ENCODE measurements at places on chromosomes 5 and 9.
A peak's percentile ranks its signal among the peaks of the same experiment; 100 is the strongest.

- no peak for DNase-seq
Measured at GRCh38 chr5:59222687-59223511, 640.0 kb downstream of the RAB3C start.

GRCh38 chr5:60453186-60453976, 246.6 kb downstream of the DEPDC1B start:
- DNase-seq, result no peak

DNA sequence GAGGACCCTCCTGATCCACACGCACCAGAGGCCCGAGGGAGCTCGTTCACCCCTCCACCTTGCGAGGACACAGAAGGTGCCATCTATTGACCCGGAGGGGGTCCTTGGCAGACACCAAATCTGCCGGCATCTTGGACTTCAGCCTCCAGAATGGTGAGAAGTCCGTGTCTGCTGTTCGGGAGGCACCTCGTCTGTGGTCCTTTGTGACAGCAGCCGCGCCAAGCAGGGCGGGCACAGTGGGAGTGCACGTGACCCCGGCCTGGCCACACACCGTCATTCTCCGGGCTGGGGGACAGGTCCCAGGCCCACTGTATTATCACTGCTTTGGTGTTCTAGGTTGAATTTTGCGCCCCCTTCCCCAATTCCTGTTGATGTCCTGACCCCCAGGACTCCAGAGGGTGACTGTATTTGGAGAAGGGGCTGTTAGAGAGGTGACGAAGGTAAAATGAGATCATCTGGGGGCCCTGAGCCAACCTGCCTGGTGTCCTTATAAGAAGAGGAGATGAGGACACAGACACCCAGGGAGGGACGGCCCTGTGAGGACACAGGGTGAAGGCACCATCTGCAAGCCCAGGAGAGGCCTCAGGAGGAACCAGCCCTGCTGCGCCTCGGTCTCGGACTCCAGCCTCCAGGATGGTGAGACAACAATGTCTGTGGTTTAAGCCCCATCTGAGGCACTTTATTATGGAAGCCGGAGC, 15.7 kb downstream of the LPCAT1 start:
- peak; percentile 0 for DNase-seq

- no peak for DNase-seq
Measured at GRCh38 chr5:178762391-178762790, 31.9 kb upstream of the ZNF354A start.

GRCh38 chr5:5332287-5332686, 90.2 kb upstream of the ICE1 start:
- no peak for DNase-seq

DNA sequence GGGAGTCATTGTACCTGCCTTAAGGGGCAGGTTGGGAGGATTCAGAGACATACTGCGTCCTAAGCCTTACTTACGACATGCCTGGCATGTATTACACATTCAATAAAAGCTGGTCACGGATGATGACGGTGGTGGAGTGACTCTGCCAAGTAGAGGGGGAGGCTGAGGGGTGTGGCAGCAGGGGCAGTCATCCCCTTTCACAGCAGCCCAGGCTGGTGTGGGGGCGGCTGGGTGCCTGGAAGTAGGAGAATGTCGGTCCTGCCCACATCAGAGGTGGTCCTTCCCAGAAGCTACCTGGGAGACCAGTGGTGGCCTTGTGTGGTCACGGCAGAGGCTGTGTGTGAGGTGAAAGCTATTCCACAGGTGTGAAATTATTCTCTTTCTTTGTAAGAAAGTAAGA, 8.9 kb downstream of the ZBTB34 start:
- DNase-seq, result no peak

- DNase-seq, result no peak
Measured at GRCh38 chr5:7888901-7889300, 20.0 kb downstream of the MTRR start.

DNA sequence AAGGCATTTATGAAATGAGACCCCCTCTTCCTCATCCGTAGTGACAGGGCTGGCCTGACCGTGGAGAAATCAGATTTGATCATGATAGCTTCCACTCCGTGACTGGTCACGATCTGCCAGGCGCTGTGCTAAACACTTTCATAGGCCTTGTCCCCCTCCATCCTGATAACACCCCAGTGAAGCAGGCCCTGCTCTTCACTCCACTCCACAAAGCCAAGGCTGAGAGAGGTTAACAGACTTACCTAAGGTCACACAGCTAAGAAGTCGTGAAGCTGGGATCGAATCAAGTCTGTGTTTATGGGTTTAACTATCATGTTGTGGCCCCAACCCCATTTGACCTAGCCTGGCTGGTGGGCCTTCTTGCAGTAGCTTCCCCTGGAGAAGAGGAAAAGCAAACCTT, 53.3 kb upstream of the IL17B start:
- no peak for DNase-seq

DNA sequence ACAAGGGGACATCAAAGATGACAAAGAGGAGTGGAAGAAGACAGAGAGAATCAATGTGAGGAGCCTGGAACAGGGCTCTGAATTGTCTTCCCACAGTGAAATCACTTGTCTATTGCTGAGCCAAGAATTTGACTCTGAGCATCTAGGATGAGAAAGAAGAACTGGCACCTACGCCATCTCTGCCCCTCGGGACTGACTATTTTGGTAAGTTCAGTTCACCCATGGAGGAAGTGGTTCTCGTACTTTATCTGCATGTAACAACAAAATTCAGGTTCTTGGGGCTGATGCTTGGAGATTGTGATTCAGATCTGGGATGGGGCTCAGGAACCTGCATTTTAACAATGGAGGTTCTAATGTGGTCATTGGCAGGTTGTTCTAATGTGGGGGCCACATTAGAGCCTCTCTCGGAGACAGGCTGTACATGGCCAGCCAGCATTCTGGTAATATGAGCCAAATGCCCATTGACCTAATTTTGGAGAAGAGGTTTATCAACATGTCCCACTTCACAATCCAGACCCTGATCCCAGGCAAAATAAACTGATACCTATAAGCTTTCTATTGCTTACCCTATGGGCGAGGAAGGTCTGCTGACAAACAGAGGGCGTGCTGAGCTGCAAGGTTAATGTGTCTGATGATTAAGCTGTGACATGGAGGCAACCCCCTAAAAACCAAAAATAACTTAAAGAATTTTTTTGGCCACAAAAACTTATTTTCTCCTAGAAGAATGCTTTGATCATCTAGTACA, 2.7 kb upstream of the IL12B start:
- no peak for DNase-seq

GRCh38 chr9:112751056-112751795, 666 bp downstream of the SNX30 start:
- peak; percentile 33 for DNase-seq

DNA sequence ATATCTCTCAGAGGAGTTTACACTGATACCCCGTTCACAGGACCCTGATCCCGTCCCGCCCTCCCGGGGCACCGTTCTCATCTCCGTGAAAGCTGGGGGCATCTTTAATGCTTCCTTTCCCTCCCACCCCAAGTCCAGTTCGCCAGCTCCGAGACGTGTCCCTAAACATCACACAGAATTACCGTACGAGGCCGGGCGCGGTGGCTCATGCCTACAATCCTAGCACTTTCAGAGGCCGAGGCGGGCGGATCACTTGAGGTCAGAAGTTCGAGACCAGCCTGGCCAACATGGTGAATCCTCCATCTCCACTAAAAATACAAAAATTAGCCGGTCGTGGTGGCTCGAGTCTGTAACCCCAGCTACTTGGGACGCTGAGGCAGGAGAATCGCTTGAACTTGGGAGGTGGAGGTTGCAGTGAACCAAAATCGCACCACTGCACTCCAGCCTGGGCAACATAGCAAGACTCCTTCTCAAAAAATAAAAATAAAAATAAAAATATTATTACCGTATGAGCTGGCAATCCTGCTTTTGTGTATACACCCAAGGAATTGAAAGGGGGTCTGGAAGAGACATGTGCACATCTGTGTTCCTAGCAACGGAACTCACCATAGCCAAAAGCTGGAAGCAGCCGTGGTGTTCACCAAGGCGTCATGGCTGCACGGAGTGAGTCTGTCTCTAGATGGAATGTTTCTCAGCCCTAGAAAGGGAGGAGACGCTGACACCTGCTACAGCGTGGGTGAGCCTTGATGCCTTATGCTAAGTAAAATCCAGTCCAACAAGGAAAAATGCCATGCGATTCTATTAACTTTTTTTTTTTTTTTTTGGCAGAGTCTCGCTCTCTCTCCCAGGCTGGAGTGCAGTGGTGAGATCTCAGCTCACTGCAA, 1.2 kb upstream of the ABO start:
- DNase-seq, result no peak

GRCh38 chr9:106334081-106334480, 528.9 kb upstream of the ZNF462 start:
- DNase-seq, result no peak

DNA sequence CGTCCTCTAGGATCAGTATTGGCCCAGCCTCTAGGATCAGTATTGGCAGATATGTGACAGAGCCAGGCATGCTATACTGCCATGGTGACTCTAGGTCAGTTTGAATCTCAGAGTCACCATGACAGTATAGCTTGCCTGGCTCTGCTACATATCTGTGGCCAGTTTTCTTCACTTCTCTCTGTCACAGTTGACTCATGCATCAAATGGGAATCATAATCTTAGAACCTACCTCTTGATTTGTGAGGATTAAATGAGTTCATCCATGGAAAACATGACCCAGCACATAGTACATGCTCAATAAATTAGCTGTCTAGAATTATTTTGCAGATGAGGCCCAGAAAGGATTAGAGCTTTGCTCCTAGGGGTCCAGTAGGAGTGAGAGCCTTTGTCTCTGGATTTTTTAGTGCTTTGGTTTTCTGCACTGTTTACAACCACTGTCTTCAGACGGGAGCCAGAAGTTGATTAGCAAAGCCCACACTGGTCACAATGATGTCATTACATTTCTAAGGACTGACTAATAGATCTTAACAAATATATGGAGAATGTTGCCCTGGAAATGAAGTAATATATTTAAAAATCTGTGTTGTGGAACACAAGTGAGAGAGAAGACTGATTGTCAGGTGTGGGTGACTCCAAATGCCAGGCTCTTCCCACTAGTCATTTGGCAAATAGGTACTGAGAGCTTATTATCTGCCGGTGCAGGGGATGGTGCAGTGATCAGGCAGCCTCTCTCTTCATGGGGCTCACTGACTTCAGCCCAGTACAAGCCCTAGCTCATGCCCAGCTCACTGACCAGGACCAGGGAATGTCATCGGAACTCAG, 76.0 kb downstream of the COL15A1 start:
- DNase-seq, result no peak

- DNase-seq, result no peak
Measured at GRCh38 chr5:170748951-170749471, 34.5 kb upstream of the GABRP start.

- DNase-seq, result no peak
Measured at GRCh38 chr9:2198956-2199635, 183.9 kb downstream of the SMARCA2 start.

- peak; percentile 31 for DNase-seq
Measured at GRCh38 chr9:100595391-100596199, 17.7 kb downstream of the CAVIN4 start.

- no peak for DNase-seq
Measured at GRCh38 chr5:56158331-56158960, 74.7 kb downstream of the ANKRD55 start.

DNA sequence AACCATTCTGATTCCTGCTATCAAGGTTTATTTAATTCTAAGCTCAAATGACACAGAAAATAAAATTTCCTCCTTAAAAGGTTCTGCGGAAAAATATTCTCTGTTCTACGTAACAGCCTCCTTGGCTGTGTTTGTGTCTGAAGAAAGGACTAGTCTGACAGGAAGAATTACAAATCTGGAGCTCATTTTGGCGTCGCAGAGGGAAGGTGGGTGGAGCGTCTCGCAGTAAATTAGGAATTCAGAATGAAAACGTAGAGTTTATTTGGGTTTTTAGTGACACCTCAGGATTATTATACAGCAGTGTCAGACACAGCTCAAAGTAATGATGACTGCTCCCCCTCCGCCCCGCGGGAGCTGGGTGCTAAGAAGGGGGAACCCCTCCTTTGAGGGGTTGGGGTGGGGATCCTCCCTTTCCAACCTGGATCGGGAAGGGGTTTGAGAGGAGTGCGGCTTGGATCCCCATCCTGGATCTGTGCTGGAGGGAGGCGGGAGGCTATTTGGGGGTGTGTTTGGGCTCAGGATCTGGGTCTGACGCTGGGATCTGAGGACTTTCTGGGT, 933 bp upstream of the TGFBR1 start:
- DNase-seq, result no peak

- no peak for DNase-seq
Measured at GRCh38 chr5:159034083-159034824, 65.5 kb downstream of the EBF1 start.

- no peak for DNase-seq
Measured at GRCh38 chr5:94223235-94223634, 395.2 kb downstream of the KIAA0825 start.

DNA sequence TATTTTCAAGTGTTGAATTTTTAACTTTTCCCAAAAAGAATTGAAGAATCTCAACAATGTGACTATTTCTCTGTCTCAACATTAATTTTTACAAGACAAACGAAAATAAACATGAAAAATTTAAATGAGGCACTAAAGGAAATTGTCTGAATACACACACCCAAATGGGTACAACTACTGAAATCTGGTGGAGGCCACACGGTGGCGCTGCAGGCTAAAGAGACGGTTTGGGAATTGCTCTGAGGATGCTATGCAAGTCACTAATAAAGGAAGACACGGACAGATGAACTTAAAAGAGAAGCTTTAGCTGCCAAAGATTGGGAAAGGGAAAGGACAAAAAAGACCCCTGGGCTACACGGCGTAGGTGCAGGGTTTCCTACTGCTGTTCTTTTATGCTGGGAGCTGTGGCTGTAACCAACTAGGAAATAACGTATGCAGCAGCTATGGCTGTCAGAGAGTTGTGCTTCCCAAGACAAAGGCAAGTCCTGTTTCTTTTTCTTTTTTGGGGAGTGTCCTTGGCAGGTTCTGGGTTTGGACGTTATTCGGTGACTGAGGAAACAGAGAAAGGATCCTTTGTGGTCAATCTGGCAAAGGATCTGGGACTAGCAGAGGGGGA, at the start of gene PCDHB10:
PCDHB10 (plus strand) TSS at position 244 of the 616 bp plus-strand sequence; CDS start at position 444, 200 bp downstream.
- no peak for DNase-seq

- DNase-seq, result no peak
Measured at GRCh38 chr5:158590746-158591300, 508.9 kb downstream of the EBF1 start.

DNA sequence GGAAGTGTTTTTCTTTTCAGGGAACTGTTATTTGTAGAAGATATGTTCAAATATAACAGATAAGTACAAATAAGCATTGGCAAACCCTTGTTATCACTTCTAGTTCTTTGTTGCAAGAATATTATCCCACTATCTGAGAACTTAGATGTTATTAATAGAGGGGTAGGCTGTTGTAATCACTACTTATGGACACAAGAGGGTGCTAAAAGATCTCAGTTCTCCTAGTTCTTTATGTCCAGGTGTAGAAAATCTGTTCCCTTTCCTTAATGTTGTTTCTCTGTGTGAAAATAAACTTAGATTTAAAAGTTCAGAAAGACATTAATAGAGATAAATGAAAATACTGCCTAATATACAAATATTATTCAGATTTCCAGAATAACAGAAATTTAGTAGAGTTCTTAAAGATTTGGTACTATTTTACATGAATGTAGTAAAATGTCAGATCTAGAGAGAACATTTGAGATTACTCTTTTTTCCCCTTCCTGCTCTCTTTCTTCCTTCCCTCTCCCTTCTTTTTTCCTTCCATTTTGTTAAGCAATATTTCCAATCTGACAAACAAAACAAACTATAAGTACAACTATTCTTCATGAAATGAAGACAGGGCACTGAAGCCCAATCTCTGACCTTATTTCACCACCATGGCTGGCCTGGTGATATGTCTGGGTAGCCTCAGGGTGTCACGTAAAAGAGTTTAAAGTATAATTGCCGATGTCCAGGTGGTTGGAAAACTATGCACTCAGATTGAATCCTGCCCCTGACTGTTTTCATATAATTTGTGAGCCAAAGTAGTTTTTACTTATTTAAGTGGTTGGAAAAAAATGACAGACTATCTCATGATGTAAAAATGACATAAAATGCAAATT, 43.6 kb upstream of the C5orf46 start:
- DNase-seq, result no peak

- no peak for DNase-seq
Measured at GRCh38 chr5:126469536-126470316, 46.5 kb downstream of the GRAMD2B start.

Measured in CD8-positive, alpha-beta memory T cell (primary cell).